ENCODE measurements at places on chromosomes 16 and 17.

- no peak for DNase-seq
Observed at GRCh38 chr17:6996256-6997011, 585 bp downstream of the ALOX12 start.

DNA sequence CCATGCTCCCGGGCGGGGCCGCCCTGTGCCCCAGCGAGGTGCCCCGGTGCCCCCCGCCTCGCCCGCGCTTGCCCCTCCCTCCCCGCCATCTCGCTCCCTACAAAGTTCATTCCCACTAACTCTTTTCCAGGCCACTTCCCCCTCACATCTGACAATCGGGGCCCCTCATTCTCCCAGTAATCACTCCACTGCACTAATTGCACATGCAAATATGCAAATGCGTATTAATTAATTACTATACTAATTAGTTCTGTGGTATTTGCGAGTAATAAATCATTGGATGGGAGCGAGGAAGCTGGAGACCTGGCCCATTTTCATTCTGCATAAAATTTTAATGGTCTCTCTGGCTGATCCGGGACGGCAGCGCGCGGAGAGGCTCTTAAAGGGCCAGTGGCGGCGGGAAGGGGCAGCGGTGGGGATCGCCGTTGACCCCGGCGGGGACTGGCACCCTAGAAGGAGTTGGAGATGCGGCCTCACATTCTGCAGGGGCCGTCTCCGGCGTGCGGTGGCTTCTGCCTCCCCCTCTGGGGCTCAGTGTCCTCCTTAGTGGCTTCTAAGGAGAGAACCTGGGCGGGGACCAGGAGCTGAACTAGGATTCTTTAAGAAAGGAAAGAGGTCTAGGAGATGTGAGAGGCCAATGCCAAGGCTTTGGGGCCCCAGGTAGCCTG, 8.4 kb upstream of the PPP1R1B start:
- DNase-seq = no peak

- DNase-seq = no peak
Observed at GRCh38 chr16:1990351-1991134, 773 bp downstream of the SYNGR3 start.

DNA sequence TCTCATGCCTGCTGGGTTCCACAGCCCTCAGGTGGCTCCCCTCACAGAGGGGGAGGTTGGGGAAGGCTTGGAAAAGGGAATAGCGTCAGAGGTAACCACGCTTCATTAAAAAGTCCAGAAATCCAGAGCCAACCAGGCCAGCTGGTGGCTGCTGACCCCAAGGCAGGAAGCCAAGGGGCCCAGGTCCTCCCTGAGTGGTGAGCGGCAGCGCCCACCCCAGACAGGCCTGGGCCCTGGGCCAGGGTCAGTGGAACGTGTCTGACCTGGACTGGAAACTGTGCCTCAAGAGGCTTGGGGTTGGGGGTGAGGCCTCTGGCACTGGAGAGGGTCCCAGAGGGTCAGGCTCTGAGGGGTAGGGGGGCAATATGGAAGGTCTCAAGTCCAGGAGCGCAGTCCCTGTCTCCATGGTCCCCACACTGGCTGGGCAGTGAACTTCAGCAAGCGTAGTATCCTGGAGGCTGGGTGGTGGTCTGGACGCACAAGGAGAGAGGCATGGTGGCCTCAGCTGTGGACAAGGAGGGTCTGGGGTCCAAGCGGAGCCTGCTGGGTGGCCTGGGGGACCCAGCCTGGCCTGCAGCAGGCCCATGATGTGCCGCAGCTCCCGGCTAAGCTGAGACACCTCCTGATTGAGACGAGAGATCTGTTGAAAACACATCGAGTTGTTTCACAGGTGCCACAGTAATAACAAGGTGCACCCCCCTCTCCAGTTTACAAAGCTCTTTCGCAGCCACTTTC, 5.2 kb upstream of the RAB5C start:
- no peak for DNase-seq

DNA sequence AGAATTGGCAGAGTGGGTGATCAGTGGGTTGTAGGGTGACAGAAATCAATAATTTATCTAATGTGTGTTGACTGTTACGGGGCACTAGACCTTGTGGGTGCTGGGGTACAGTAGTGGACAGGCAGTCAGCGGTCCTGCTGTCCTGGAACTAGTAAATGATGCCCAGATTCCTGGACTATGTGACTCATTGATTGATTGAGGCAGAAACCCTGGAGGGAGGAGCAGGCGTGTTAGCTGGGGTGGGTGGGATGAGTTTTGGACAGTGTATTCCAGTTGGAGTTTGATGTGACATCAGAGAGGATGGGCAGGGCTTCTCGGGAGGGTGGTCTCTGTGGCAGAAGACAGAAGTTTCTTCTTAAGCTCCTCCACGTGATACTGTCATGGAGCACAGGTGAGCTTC, 24.4 kb downstream of the PRMT7 start:
- no peak for DNase-seq

GRCh38 chr17:80531400-80531799, 13.2 kb upstream of the RPTOR start:
- no peak for DNase-seq

- no peak for DNase-seq
Observed at GRCh38 chr16:35131429-35131828, 1672.0 kb downstream of the TP53TG3F start.

GRCh38 chr17:41178843-41179616, 1.0 kb upstream of the KRTAP4-2 start:
- no peak for DNase-seq

GRCh38 chr17:8975091-8975725, 9.7 kb upstream of the PIK3R5 start:
- no peak for DNase-seq

GRCh38 chr16:85935974-85936760, 37.2 kb downstream of the IRF8 start:
- peak; percentile 58 for DNase-seq

Data from activated CD4-positive, alpha-beta T cell treated with anti-CD3 and anti-CD28 coated beads for 24 hours (primary cell).